ENCODE measurements at places on chromosomes 7 and 10. TPM values are rescaled to one million over a fixed set of nuclear protein-coding genes. Genes with fewer than 3 reads are reported as not detected.

The GPER1 gene
- 9.9 TPM for polyA plus RNA-seq

The TAS2R4 gene
- polyA plus RNA-seq, result 3.4 TPM

The CYP3A7 gene
- polyA plus RNA-seq, result 0.66 TPM

The CCL24 gene
- not detected for polyA plus RNA-seq

The VWDE gene
- 1.5 TPM for polyA plus RNA-seq

The SPDYE16 gene
- 1.5 TPM for polyA plus RNA-seq

The EVX1 gene
- 1.3 TPM for polyA plus RNA-seq

The SPDYE1 gene
- 4.1 TPM for polyA plus RNA-seq

The GSTO2 gene
- polyA plus RNA-seq, result 5.6 TPM

The GET4 gene
- 43.3 TPM for polyA plus RNA-seq

The AGAP6 gene
- 21.7 TPM for polyA plus RNA-seq

The CBX3 gene
- polyA plus RNA-seq, result 201 TPM

The TMEM184A gene
- 2.3 TPM for polyA plus RNA-seq

The GHRHR gene
- 5.2 TPM for polyA plus RNA-seq

The PCDH15 gene
- 42.3 TPM for polyA plus RNA-seq

The VIM gene
- 2,808 TPM for polyA plus RNA-seq
